ENCODE measurements at places on chromosomes 2 and 18.

- DNase-seq, result no peak
Measured at GRCh38 chr2:229715895-229716507, 1.6 kb upstream of the DNER start.

- no peak for DNase-seq
Measured at GRCh38 chr2:19158896-19159295, 199.5 kb downstream of the OSR1 start.

DNA sequence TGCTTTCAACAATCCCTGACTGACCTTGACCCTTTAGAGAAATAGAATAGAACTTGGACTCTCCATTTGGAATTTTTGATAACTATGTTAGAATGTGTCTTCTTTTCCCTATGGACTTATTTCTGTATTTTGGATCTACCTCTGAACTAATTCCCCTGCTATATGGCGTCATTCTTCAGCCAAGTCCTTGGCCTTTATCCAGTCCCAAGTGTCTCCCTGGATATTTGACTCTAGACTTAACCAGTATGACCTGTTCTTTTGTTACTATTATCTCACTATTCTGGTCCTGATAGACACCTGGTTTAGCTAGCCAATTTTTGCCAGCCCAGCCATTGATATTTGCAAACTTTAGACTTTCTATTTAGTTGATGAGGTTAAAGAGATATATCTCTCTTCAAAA, 186.8 kb downstream of the KCNS3 start:
- no peak for DNase-seq

GRCh38 chr18:78239090-78239457, 740.5 kb upstream of the SALL3 start:
- no peak for DNase-seq

- no peak for DNase-seq
Measured at GRCh38 chr2:98029718-98030222, 34.0 kb upstream of the TMEM131 start.

- DNase-seq, result no peak
Measured at GRCh38 chr2:112821142-112821541, 15.4 kb downstream of the IL1B start.

DNA sequence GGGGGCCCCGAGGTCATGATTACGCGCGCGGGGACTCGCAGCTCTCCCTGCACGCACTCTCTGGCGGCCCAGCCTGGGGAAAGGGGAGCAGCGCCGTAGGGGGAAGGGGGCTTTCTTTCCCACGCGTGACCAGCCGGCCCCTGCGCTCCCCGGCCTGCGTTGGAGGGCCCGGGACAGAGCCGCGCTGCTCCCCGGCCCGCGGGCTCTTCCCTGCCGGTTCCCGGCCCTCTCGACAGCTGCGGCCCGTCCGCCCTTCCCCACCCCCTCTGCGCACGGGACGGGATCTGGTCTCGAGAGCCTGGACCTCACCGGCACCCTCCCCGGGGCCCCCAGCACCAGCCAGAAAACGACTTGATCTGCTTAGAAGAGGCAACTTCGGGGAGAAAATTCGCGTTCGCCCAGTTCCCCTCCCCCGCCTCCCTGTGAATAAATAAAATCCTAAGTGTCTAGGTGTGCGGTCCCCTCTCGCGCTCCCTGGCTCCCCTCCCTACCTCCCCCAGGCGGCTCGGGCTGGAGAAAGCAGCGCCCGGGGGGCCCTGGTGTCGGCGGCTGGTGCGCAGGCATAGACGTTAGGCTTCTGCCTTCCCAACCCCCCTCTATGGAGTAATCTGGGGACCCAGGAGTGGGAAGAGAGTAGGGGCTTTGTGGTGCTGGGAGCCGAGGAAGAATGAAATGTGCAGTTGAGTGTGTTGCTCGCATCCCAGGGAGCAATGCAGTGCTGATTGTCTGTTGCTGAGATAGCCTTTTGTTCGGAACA, 803 bp upstream of the FIGN start:
- DNase-seq, result peak; percentile 45

DNA sequence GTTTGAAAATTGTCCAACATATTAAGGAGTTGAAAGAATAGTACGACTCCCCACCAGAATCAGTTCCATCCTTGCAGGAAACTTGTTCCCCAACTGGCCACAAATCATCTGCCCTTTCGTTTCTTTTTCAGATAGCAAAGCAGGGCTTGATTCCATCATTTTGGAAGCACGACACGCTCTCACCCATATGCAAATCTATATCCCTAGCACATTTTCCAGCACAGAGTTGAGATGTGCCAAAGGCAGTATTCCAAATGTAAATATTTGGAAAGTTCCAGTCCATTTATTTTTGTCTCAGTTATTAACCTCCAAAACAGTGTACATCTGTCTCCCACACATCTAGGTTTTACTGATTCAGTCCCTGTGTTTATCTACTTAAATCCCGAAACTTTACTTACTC, 128.8 kb upstream of the BCL2L11 start:
- DNase-seq, result peak; percentile 62

- DNase-seq, result no peak
Measured at GRCh38 chr2:47219970-47220369, 64.9 kb upstream of the STPG4 start.

GRCh38 chr2:1546901-1547300, 133.6 kb downstream of the TPO start:
- no peak for DNase-seq

GRCh38 chr18:32712860-32713259, 60.0 kb downstream of the KLHL14 start:
- no peak for DNase-seq

DNA sequence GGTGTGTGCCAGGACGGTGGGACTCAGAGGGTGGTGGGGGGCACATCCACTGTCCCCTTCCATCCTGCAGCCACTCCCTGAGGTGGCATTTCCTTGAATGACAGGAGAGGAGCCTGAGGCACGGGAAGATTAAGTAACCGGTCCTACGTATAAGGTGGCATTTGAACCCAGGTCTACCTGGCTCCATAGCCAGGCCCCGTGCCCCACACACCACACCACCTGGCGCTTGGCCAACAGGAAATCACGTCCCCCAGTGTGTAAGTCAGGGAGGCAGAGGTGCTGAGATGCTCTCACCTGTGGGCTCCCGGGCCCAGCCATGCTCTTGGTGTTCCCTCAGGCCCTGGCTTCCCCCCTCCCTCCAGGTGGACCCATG, 53.7 kb downstream of the HPCAL1 start:
- no peak for DNase-seq

DNA sequence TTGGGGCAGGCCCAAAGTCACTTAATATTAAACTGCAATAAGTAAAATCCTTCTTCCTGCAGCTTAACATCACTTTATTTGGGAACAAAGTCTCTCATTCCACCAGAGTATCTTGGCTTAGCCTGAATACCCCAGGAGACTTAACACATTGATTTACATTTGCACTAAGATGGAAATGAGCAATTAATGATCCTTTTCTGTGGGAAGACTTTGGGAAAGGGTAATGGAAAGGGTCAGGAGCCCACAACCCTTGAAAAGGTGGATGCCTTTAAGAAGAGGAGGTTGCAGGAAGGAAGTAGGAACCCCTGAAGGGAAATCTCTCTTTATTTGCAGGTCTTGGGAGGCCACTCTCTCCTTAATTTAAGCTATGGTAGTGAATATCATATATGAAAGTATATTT, 28.0 kb upstream of the BARD1 start:
- DNase-seq, result no peak

DNA sequence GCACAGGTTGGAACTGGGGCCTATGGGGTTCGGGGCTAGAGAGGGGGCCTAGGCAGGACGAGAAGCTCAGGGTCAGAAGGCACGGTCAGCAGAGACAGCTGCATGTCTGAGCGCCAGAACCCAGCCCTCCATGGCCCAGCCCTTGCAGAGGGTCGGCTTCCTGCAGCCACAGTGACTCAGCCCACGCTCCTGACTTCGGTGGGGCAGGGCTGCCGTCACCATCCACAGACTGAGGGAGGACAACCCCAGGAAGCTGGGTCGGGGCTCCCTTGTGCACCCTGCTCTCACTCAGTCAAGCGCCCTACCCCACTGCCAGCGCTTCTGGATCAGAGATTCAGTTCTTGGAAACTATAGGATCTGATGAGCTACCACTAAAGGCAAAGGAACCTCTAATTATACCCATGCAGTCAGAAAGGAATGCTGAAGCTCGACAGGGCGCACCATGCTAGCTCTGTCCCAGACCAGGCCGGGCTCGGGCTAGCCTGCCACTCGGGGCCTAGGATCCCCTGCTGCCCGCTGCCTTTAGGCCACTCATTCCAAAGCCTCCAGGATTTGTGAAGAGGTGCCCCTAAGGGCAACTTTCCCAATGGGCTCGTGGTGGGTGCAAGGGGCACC, 3.0 kb downstream of the ACTR1B start:
- DNase-seq, result no peak

GRCh38 chr2:173149491-173149890, 73.8 kb downstream of the MAP3K20 start:
- no peak for DNase-seq

DNA sequence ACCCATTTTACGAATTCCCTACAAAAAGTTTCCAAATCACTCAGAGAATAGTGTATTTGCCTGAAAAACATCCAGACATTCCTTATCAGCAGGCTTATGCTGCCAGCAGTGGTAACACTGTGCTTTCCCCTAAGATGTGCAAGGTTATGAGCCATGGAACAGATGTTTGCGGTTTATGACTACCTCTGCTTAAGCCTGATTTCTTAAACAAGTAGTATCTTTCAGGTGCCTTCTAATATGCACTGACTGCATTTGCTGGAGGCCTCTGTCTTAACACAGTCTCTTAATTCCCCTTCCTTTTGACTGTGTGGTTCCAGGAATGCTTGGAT, 54.8 kb downstream of the CDC42EP3 start:
- no peak for DNase-seq

DNA sequence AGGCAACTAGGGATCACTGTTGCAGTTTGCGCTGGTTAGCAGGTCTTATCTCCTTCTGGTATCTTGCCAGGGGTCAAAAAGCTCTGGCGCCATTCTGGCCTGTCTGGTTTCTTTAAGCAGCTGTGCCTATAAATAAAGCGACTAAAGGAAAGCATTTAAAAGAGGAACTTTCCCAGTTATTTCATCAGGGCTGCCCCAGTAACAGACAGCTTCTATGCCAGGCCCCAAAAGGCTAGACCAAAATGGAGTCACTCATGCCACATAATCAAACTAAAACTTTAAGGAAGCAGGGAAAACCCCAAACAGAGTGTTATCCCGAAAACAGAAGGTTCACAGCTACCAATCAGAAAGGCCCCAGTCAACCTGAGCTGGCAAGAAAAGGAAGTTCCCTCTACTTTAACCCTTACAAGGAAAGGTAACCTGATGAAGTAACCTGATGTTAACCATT, 41.2 kb upstream of the HNRNPA3 start:
- DNase-seq, result no peak

DNA sequence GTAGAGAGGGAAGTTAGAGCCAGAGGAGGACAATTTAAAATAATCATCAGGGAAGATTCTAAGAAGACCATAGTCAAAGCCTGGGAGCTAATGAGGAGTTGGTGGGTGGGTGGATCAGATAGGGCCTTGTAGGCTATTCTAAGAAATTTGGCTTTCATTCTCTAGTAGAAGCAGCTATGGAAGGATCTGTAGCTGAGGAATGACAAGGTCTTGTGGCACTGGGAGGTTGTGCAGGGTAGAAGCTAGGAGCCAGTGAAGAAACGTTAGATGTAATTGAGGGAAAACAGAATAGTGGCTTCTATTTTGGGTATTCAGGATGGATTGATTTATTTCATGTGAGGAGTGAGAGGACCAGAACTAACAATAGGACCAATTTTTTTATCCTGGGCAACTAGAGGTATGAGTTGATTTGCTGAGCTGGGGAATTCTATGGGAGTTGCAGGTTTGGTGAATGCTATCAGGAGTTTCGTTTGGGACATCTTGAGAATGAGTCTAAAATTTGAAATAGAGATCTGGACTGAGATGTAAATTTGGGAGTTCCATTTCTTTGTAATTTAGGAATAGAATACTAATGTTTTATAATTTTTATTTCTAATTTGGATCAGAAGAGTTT, 371.9 kb downstream of the PARD3B start:
- DNase-seq, result no peak

GRCh38 chr2:207251022-207251421, 85.3 kb upstream of the KLF7 start:
- DNase-seq, result no peak

- DNase-seq, result no peak
Measured at GRCh38 chr2:157290525-157290924, 33.0 kb downstream of the GALNT5 start.

- DNase-seq, result peak; percentile 97
Measured at GRCh38 chr2:86623494-86624266, at the start of gene RNF103. Gene RNF103, minus strand, starts transcription at chr2:86623865. Its CDS starts 979 bp downstream, at chr2:86622886.

- no peak for DNase-seq
Measured at GRCh38 chr2:52976143-52976949, 791.3 kb upstream of the CHAC2 start.

DNA sequence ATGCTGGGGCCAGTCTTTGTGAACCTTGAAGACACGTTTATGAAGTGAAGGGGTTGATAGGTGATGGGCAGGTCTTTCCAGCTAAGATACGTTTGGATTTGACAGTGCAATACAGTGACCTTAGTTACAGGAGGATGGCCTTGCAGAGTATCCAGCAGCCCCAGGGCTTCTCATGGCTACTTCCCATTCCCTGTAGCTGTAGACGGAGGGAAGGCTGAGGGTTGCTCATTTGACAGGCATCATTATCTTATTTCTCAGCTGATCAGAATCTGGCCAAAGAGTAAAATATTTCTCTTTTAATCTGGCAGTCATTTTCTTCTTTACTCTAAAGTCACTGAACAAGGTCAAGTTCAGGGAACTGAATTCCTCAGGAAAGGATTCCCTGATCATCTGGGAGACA, 85.1 kb upstream of the RMDN2 start:
- DNase-seq, result no peak

GRCh38 chr2:233140077-233140585, 80.0 kb downstream of the INPP5D start:
- DNase-seq, result no peak

DNA sequence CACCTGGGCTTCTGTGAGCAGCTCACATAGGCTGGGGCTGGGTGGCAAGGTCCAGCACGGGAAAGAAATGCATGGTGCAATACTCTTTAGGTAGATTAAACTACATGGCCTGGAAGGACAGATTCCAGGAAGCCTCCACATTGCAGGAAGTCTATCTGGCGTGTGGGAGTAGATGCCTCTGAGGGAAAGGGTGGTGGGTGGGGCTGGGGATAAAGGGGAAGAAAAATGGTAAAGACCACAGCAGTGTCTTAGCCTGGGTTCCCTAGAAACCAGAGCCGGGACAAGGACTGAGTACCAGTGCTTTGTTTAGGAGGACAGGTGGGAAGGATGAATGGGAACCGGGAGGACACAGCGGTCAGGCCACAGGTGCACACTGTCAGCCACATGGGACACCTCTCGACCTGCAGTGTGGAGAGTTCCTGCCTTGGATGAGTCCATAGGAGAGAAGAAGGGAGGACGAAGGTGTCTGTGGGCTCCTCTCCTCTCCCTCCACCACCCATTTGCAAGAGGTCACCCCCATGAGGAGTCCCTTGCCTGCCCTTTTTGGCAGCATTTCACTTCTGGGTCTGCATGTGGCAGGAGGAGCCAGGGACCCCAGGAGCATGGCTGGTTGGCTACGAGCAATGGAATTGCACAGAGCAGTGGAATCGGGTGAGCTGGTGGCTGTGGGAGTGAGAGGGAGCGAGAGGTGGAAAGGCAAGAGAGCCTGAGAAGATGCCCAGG, 91.5 kb upstream of the HS6ST1 start:
- peak; percentile 9 for DNase-seq

- no peak for DNase-seq
Measured at GRCh38 chr2:57373530-57373929, 673.1 kb upstream of the VRK2 start.
